Muscle of leg (tissue), 16 donors: ENCODE measurements at places on chromosomes 7 and 10.

- DNase-seq: no peak
Observed at GRCh38 chr10:125231116-125231812, 70.9 kb upstream of the CTBP2 start.

GRCh38 chr10:61877887-61878739 lies 23.4 kb upstream of the ARID5B start:
- peak; percentile 35 for DNase-seq

- DNase-seq: no peak
Observed at GRCh38 chr7:103765901-103766300, 223.6 kb downstream of the RELN start.

DNA sequence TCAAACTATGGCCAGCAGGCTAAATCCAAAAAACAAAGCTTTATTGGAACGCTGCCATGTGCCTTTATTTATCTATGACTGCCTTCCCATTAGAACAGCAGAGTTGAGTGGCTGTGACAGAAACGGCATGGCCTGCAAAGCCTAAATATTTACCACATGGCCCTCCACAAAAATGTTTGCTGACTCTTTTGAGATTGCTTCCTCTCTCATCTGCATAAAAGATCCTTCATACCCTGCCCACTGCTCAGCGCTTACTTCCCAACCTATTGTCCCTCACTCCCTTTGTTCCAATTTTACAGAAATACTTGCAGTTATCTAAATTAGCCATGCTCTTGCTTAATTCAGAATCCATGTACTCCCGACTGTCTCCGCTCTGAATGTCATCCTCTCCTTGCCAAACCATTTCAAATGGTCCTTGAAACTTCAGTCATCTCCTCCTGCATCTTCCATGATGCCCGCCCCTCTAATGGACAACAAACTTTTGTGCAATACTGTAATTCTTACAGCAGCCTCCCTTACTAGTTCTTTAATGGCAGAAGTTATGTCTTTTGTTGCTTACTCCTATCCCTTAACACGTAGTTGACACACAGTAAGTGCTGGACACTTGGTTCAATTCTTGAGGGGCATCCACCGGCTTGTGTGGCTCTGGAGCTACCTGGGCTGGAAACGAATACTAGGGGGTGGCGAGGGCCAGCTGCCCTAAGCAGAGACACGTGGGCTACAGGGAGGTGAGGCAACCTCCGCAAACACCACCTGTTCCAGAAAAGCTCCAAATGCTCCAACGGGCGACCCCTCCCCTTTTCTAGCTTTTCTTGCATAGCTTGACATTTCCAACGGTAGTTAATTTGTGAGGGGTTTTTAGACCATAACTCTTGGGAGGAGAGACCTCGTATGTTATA lies 832 bp downstream of the XRCC2 start:
- peak; percentile 7 for DNase-seq

GRCh38 chr7:2572101-2572842 lies 13.5 kb downstream of the IQCE start:
- no peak for DNase-seq
